ENCODE measurements at places on chromosomes 5 and 9.

DNA sequence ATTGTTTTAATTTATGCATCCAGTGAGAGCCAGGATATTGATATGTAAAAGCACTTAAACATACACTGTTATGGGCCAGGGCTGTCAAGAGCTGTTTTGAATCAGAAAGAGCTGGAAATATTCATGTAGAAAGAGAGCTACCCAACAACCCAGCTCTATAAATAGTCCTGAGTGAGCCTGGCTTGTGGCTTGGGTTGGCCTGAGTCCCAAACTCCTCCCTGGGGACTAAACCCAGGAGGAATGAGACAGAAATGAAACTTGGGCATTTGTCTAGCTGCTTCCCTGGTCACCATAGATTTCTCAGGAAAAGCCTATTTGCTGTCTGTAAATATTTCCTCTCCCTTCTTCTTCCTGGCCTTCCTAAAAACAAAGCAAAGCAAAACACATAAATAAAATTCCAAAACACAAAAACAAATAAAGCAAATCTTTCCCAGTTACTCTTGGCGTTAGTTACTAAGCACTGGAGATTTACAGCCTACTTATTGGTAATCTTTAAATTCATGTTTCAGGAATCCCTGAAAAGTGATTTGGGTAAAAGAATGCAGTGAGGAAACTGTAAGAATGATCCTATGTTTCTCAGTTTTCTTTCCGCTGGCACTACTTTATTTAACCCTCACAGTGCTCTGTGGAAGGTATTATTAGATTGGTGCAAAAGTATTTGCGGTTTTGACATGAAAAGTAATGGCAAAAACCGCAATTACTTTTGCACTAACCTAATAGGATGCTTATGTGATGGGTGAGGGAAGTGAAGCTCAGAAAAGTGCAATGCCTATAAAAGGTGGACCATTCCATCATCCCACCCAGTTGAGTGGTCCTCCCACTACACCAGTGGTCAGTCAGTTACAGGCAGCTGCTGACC, 111.8 kb downstream of the CARTPT start:
- no peak for DNase-seq

DNA sequence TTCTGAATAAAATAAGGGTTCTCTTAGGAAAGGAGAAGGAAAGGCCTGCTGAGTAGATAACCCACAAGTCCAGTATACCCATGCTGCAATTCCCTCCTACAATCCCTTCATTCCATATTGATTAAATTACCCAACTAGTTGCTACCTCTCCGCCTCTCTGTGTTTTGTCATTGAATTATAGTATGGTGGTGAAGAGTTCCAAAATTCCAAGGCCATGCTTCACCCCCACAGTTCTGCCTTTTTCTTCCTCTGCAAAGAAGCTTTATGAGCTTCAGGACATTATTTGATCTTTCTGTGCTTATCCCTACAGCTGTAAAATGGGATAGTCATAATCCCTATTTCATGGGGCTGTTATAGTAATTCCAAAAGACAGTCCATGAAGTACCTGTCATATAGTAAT, 215.6 kb downstream of the ACTL7B start:
- no peak for DNase-seq

GRCh38 chr9:137355761-137356365, 53.8 kb upstream of the NRARP start:
- no peak for DNase-seq

- DNase-seq, result no peak
Observed at GRCh38 chr9:12748016-12748415, 26.8 kb upstream of the LURAP1L start.

GRCh38 chr9:6716766-6717165, 41.0 kb upstream of the KDM4C start:
- DNase-seq, result no peak
